Esophagus squamous epithelium (tissue), 5 donors: ENCODE measurements at places on chromosomes 12 and 14.
A peak's percentile ranks its signal among the peaks of the same experiment; 100 is the strongest.

DNA sequence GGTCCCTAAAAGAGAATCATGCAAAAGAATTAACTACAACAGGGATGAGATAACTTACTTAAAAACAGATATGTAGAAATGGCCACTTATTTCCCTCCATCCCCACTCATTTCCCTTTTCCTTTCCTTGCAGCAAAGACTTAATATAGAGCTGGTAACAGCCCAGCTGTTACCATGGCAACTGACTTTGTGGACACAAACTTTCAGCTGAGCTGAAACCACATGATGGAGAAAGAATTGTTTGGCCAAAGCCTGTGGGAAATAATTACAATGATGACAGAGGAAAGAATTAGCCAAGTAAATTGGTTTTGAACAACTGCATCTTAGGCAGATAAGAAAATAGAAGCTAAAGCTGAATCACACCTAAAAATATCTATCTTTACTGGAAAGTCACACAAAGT is 364.9 kb downstream of the GALC start:
- no peak overlapping the region for H3K4me3 ChIP-seq
- no peaks in the 10 kb centered on the region for H3K27me3 ChIP-seq
- peaks cover 4% of the 10 kb centered on the region for H3K4me1 ChIP-seq
- no peak overlapping the region for H3K27ac ChIP-seq

DNA sequence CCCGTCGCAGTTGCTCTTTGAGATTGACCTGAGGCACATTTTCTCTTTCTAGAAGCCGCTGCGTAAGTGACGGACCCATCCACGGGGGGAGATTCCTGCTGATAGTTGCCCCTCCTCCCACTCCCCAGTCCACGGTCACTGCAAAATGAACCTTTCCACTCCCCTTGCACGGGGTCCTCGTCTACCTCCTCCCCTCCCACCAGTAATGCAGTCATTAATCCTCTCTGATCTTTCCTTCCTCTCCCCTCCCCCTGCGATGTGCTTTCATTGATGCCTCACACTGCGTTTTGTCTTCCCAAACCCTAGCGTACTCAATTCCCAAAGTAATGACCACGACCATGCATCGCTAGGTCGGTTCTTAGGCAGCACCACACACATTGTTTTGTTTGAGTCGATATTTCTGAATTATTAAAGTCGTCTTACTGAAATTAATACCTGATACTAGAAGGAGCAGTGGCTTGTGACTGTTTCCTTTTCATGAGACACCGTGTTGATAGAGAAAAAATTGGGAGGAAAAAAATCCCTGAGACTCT is 857 bp downstream of the ETNK1 start:
- peak overlapping the region; percentile 100 for H3K27ac ChIP-seq
- no peaks in the 10 kb centered on the region for H3K36me3 ChIP-seq
- no peaks in the 10 kb centered on the region for H3K27me3 ChIP-seq
- peaks cover 53% of the 10 kb centered on the region for H3K4me1 ChIP-seq
- no peak for DNase-seq

DNA sequence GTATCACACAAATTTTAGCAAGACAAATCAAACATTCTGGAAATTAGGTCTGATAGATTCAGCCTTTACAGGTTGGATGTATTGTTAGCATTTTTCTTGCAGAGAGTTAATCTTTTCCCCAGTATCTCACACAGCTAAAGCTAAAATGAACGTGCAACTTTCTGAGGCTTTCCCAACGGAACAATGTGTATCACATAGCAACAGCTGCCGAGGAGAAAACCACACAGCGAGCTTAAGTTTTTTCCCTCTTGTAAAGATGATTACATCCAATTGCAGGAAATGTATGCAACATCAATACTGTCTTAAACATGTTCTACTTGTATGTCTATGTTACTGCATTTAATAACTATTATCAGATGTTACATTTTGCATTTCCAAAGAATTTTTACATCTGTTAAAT is 182.2 kb downstream of the CCDC59 start:
- H3K27ac ChIP-seq, result no peak overlapping the region
- H3K4me3 ChIP-seq, result no peak overlapping the region
- no peaks in the 10 kb centered on the region for H3K36me3 ChIP-seq
- no peaks in the 10 kb centered on the region for H3K4me1 ChIP-seq
- no peak for DNase-seq

- H3K27ac ChIP-seq, result no peak overlapping the region
- no peaks in the 10 kb centered on the region for H3K27me3 ChIP-seq
- H3K4me3 ChIP-seq, result no peak overlapping the region
- DNase-seq, result no peak
- no peaks in the 10 kb centered on the region for H3K36me3 ChIP-seq
Measured at GRCh38 chr14:59125156-59125555, 63.3 kb upstream of the DAAM1 start.

- H3K27ac ChIP-seq, result no peak overlapping the region
- no peaks in the 10 kb centered on the region for H3K4me1 ChIP-seq
- no peak overlapping the region for H3K4me3 ChIP-seq
- no peaks in the 10 kb centered on the region for H3K27me3 ChIP-seq
- no peak for DNase-seq
- H3K36me3 ChIP-seq, result peaks cover 11% of the 10 kb centered on the region
Measured at GRCh38 chr12:123726244-123726643, 14.1 kb downstream of the ATP6V0A2 start.

DNA sequence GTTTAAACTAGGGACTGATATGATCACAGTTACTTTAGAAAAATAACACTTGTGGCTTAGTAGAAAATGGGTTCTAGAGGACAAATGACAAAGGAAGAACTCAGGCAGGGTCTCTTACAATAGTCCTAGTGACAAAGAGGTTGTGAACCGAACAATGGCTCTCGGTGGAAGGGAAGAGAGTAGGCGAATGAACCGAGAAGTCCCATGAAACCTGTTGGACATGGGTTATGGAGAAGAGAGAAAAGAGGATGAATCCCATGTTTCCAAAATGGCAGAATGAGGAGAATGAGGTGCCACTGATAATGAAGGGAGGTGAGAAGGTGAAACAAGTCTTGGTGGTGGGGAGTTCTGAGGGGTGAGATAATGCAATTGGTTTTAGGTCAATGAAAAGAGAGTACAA is 94.1 kb downstream of the PPM1H start:
- no peaks in the 10 kb centered on the region for H3K36me3 ChIP-seq
- no peak overlapping the region for H3K4me3 ChIP-seq
- no peaks in the 10 kb centered on the region for H3K4me1 ChIP-seq
- H3K27ac ChIP-seq, result no peak overlapping the region
- H3K27me3 ChIP-seq, result no peaks in the 10 kb centered on the region

GRCh38 chr12:52389313-52390207 is 4.1 kb upstream of the KRT84 start:
- H3K36me3 ChIP-seq, result no peaks in the 10 kb centered on the region
- no peaks in the 10 kb centered on the region for H3K27me3 ChIP-seq
- peaks cover 51% of the 10 kb centered on the region for H3K4me1 ChIP-seq
- H3K27ac ChIP-seq, result peak overlapping the region; percentile 26
- no peak overlapping the region for H3K4me3 ChIP-seq

DNA sequence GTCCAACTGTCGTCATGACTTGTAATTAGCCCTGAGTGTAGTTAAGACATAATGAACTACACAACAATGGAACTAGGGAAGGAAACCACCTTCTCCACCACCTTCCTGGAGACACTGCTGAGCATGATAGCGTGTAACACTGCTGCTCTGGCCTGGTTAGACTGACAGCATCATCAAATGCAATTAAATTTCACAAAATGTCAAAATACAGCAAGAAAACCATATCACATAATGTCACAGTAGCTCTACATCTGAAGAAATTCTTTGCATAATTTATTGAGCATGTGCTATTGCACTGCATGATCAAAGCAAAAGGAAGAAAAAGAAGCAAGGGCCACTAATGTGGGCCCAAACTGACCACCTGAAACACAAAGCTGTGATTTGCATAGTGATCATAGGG is 321.8 kb upstream of the TMTC1 start:
- no peaks in the 10 kb centered on the region for H3K36me3 ChIP-seq
- DNase-seq, result no peak
- H3K4me3 ChIP-seq, result no peak overlapping the region
- H3K4me1 ChIP-seq, result no peaks in the 10 kb centered on the region
- H3K27ac ChIP-seq, result no peak overlapping the region

DNA sequence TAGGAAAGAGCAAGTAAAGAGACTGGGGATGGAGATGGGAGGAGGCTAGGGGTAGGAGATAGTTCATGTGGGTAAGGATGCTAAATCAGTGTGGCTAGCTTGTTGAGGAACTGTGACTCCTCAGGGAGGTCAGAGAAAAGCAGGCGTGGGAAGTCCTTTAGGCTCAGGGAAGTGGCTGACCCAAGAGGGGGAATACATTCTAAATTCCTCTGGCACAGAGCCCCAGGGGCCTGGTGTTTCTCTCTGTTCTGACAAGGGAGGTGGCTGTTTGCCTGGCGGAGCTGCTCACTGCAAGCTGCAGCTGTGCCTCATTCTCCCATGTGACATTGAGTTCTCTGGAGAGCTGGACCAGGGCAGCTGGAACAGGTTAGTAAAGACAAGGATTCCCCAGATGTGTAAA is 152.2 kb upstream of the SLC38A2 start:
- no peak overlapping the region for H3K4me3 ChIP-seq
- no peak for DNase-seq
- peaks cover 22% of the 10 kb centered on the region for H3K4me1 ChIP-seq

DNA sequence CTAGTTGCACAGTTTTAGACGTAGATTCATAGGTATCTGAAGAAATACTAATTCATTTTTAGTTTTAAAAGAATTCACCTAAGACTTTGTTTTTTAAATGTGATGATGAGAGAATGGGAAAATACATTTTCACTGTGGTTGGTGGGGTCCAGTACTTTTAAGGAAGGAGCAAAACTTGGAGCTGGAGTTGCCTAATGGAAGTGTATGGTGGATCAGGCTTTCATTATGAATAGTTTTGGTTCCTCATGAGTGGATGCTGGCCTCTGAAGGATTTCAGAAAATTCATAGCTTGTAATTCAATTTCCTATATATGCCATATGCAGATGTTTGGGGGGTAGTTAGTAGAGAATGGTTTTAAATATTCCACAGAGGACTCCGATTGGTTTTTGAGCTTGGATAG is 27.1 kb downstream of the STK38L start:
- no peak for DNase-seq
- no peaks in the 10 kb centered on the region for H3K27me3 ChIP-seq
- no peak overlapping the region for H3K4me3 ChIP-seq
- H3K27ac ChIP-seq, result peak overlapping the region; percentile 39
- H3K36me3 ChIP-seq, result no peaks in the 10 kb centered on the region

DNA sequence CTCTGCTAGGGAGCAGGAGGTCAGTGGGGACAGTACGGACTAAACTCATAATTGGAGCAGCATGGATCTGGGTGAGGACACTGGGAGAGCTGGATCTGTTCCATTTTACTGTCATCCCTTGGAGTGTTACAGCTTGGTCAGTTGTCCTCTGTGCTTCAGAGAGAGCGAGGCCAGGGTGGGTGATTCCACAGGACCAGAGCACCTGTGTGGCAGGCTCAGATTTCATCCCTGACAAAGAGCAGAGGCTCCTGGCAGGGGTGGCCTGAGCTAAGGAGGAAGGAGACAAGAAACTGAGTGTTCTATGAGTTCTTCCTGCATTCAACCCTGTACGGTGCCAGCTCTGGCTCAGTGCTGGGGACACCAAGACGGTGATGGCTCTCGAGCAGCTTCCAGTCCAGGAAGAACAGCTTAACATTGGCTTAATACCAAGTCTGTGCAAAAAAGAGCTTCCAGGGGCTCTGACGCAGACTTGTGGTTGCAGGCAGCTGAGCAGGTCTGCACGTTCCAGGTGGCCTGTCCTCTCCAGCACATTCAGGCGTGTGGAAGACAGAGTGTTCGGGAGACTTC is 8.4 kb upstream of the PGF start:
- no peak overlapping the region for H3K27ac ChIP-seq
- DNase-seq, result no peak
- no peaks in the 10 kb centered on the region for H3K36me3 ChIP-seq
- H3K4me1 ChIP-seq, result no peaks in the 10 kb centered on the region
- no peaks in the 10 kb centered on the region for H3K27me3 ChIP-seq
- no peak overlapping the region for H3K4me3 ChIP-seq

- H3K36me3 ChIP-seq, result no peaks in the 10 kb centered on the region
- no peaks in the 10 kb centered on the region for H3K27me3 ChIP-seq
- no peaks in the 10 kb centered on the region for H3K4me1 ChIP-seq
- H3K4me3 ChIP-seq, result no peak overlapping the region
- no peak for DNase-seq
- no peak overlapping the region for H3K27ac ChIP-seq
Measured at GRCh38 chr14:101088714-101089113, 185.2 kb upstream of the RTL1 start.

- no peak for DNase-seq
- H3K4me1 ChIP-seq, result peaks cover 85% of the 10 kb centered on the region
- H3K4me3 ChIP-seq, result no peak overlapping the region
- H3K27me3 ChIP-seq, result no peaks in the 10 kb centered on the region
- H3K27ac ChIP-seq, result peak overlapping the region; percentile 77
Measured at GRCh38 chr14:103070971-103071542, 13.0 kb upstream of the LBHD2 start.

DNA sequence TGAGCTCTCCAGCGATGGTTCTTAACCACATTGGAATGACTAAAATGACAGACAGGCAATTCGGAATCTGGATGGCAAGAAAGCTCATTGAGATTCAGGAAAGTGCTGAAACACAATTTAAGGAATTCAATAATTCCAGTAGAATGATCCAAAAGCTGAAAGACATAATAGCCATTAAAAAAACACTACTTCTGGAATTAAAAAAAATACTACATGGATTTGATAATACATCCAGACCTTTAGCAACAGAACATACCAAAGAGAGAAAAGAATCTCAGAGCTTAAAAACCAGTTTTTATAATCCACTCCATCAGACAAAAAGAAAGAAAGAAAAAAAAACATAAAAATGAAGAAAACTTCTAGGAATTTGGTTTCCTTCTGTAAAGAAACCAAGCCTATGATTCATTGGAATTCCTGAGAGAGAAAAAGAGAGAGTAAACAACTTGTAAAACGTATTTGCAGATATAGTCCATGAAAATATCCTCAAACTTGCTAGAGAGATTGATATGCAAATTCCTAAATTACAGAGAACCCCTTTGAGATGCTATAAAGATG is 52.8 kb downstream of the SLCO1B1 start:
- no peak overlapping the region for H3K27ac ChIP-seq
- no peaks in the 10 kb centered on the region for H3K36me3 ChIP-seq
- no peak for DNase-seq

GRCh38 chr12:71524626-71525025 is 85.0 kb downstream of the LGR5 start:
- no peaks in the 10 kb centered on the region for H3K27me3 ChIP-seq
- no peaks in the 10 kb centered on the region for H3K36me3 ChIP-seq
- no peak overlapping the region for H3K4me3 ChIP-seq
- no peak overlapping the region for H3K27ac ChIP-seq

- no peak overlapping the region for H3K4me3 ChIP-seq
- no peaks in the 10 kb centered on the region for H3K27me3 ChIP-seq
- DNase-seq, result no peak
- H3K27ac ChIP-seq, result peak overlapping the region; percentile 89
Measured at GRCh38 chr12:120257041-120257821, 8.3 kb downstream of the PXN start.

DNA sequence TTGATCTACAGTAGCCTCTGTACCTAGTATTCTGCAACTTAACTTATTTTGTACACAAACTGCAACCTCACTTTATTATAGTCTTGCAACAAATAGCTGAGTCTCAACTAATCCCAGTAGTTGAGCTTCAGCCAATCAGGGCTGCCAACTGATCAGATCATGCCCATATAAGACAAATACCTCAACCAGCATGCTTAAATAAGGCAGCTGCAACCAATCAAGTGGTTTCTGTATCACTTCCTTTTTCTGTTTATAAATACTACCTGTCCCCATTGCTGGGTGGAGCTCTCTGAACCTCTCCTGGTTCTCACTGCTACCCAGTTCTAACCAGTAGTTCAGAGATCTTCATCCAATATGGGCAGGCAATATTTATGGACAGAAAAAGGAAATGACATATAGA is 248.5 kb upstream of the FBXO33 start:
- no peaks in the 10 kb centered on the region for H3K4me1 ChIP-seq
- H3K36me3 ChIP-seq, result no peaks in the 10 kb centered on the region
- no peaks in the 10 kb centered on the region for H3K27me3 ChIP-seq
- H3K27ac ChIP-seq, result no peak overlapping the region
